ENCODE measurements at places on chromosomes 12 and 14.

DNA sequence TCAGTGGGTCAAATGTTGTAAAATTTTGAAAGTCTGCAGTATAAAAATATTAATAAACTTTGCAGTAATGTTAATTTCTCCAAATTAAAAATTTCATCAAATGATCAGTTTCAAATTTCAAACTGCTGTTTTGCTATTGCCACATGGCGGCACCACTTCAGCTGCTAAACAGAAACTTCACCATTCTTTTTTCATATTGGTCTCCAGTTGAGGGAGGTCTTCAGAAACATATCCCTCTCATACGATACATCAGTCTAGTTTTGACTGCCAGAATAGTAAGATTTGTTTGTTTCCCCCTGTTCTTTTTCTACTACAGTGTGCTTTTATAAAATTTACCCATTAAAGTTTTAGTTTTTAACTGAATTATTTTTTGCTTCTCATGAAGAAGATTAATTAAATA, 4.2 kb upstream of the TRHDE start:
- no peak for DNase-seq

DNA sequence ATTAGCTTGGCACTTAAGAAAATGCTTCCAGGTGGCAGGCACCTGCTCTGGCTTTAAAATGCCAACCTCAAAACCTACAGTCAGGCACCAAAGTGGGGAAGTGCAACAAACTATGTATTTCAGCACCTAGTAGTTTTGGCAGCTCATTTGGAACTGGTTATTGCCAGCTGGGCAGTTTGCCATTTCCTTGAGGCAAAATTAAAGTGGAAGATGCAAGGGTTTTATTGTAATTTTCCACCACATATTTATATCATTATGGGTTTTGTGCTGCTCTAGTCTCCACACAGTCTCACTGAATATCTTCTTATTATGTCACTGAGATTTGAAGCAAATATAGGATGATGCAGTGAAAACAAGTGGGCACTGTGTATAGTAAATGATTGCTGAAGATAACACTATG, 117.0 kb downstream of the PRKD1 start:
- DNase-seq, result peak; percentile 57

GRCh38 chr12:43147878-43148277, 404.1 kb downstream of the ADAMTS20 start:
- DNase-seq, result no peak

DNA sequence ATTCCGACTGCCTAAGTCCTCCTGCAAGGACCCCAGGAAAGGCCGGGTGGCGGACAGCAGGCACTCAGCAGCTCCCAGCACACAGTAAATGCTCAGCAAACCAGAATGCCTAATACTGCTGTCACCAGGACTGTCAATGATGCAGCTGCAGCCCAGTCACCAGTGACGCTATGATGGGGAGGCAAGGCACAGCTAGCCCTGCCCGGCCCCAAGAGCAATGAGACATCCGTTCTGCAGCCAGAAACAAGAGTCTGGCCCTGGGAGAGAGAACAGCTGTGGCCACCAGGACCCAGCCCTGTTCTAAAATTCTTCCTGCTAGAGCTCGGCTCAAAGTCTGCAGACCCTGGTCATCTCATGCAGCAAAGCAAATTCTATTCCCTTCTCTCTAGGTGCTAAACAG, 69.8 kb downstream of the NCOR2 start:
- no peak for DNase-seq

DNA sequence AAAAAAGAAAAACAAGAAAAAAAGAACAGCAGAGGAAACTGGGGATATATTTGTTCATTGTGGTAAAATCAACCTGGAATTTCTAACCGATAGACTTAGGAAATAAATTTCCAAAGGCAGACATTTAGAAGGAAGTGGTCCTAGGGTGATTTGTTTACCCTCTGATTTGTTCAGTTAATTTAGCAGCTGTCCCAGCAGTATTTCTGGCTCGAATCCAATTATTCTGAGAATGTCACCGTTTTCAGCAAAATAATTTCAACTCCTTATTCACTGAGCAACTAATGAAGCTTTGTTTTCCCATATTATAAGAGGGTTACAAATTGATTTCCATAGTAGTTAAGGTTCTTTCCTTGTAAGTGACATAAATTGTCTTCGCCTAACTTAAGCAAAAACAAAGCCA, 285.2 kb upstream of the SYT10 start:
- no peak for DNase-seq

GRCh38 chr12:52043386-52044212, 7.6 kb upstream of the NR4A1 start:
- DNase-seq, result no peak

DNA sequence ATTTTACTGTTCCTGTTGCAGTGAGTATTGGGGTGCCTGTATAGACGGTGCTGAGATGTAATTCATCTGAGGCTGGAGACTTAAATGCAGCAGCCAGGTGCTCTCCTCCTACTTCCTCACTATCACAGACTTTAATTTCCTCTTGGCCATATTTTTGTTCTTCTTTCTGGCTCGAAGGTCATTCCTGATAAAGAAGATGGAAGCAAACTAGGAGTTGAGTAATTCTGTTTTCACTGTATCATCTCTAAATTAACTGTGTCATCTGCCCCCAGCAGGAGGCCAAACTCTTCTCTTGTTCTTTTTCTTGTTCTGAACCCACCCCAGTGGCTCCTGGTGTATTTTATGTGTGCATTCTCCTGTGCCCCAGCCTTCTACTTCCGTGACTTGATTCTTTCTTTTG, 141.7 kb upstream of the ARHGAP5 start:
- no peak for DNase-seq

DNA sequence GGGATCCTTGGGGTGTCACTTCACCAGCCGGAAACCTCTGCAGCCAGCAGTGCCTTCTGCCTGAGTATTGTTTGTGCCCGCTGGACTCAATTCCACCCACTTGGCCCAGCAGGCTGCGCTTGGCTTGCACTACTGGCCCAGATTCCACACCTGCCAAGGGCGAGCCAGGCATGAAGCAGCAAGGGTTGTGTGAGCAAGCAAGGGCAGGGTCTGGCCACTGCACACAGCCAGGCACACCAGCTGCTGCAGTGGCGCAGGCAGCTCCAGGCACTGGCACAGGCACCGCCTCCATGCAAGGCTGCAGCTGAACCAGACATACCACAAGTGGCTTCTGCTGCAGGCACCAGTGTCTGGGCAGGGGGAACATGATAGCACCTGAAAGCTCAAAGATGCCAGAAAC, 99.5 kb downstream of the NUAK1 start:
- DNase-seq, result no peak

GRCh38 chr12:32125455-32126084, 18.9 kb downstream of the BICD1 start:
- no peak for DNase-seq

DNA sequence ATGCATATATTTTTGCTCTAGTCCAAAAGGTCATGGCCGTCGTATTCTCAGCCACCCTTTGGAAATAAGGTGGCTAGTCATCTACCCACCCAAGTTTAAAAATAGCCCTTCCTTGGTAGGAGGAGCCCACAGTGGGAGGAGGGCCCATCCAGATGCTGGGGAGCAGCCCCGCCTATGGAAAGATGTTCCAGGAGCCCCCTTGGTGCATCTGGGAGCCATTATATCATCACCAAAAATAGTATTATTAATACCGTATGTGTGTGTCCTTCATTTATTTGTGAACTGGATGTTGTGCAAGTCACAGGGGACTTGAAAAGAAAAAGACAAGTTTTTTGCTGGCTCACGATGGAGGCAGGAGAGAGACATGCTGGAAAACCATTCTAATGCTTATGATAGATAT, 34.0 kb downstream of the EMP1 start:
- no peak for DNase-seq

GRCh38 chr12:65935906-65936901, 111.9 kb downstream of the HMGA2 start:
- no peak for DNase-seq

Data from astrocyte of the cerebellum (primary cell).